ENCODE measurements at places on chromosomes 3 and 15.

DNA sequence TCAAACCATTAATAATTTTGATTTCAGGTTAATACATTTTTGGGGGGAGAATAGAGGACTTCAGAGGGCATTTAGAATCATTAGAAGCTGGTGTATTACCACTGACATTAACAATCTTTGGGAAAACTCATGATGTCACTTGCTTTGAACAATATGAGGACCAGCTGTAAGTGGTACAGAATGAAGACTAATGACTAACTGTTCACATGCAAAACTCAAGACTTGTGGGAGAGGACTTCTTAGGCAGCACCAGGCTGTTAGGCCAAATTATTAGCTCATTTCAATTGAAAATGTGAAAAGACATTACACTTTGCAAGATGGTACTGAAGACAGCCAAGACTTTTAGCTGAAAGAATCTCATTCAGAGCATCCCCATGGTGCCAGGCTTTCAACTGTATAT, 426.2 kb upstream of the ADAMTS9 start:
- no peak for DNase-seq

DNA sequence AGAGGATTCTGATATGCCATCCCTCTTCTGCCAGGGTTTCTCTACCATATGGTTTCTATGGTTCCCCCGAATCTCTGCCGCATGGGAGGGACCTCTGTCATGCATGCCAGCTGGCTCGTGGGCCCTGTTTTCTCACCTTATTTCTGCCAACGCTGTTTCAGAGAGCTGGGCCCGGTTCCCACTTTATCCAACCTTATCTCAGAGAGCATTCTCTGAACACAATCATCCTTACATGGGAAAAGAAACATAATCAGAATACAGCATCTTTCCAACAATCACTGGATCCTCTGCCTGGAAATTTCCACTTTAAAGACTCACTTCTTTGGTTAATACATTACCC, 234.5 kb upstream of the ZBTB20 start:
- no peak for DNase-seq

DNA sequence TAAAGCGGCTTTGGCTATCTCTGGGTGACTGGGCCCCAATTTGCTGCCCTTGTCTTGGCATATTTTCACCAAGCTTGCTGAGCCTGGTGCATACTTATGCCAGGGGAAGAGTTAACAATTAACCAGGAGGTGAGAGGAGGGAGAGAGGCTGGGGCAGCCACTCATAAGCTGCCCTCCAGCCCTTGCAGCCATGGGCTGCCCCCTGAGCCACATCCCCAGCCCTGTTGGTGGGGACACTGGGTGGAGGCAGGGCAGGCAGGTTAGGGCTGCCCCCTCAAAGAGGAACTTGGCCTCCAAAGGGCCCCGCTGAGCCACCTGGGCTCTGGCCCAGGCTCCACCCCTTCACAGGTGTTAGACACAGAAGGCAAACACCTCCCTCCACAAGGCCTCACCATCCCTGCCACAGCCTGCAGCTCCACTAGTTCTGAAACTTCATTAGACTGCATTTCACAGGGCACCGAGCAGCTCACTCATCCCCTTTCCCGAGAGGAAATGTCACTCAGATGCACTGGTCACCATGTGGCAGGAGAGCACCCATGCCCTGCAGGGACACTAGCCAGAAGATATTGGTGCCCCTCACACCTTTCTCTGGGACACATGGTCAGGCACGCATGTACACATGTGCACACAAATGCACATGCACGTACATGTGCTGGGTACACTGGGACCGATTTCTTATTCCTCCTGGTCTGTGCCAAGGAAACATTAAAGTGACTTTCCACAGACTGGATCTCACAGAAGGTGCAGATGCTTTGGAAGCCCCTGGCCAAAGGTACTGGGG, 20.2 kb downstream of the AMOTL2 start:
- peak; percentile 18 for DNase-seq

GRCh38 chr15:96582473-96582872, 252.0 kb downstream of the NR2F2 start:
- DNase-seq: no peak

- no peak for DNase-seq
Measured at GRCh38 chr15:64009798-64010261, 36.5 kb downstream of the DAPK2 start.

DNA sequence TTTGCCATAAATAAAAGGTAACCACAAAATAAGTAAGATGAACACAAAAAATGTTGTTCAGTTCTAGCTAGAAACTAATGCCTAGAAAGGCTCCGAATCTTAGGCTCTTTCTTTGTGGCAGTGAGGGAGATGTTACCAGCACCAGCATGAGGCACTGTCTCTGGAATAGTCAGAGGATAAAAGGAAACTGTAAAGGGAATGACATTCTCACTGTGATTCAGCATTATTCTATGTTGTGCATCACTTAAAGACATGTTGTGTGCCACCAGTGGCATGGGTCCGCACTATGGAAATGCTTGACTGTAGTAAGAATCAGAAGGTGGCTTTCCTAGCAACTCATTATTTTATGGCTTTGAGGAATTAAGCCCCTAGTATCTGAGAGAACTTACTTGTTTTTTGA, 70.8 kb downstream of the SEC22A start:
- DNase-seq: no peak

GRCh38 chr3:56989169-56989976, 71.1 kb upstream of the SPATA12 start:
- no peak for DNase-seq

DNA sequence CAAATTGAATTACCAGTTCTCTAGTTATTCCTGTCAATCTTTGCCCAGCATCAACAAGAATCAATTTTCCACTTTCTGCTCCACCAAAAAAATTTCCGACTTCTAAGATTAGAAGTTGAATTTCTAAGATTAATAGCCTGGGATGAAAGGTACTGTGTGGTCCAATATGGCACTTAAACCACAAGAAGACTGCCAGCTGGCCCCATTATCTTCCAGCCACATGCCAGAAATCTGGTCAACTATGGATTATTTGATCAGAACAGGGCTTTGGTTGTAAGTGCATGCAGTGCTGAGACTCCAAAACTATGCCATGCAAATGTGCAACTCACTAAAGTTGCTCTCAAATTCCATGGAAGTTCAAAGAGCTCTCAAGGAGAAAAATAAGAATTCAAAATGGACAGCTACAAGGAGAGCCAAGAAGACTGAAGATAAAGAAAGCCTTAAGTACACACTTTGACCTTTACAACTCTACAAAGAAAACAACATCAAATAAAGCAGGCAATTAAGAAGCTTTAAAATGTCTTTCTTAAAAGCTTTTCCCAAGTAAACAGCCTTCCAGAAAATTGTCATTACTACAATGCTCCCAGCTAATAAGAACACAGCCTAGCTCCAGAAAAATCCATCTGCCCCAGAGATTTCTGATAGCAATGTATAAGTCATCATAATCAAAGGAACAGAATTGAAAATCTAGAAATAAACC, 64.2 kb downstream of the ST3GAL6 start:
- DNase-seq: no peak

GRCh38 chr3:112639455-112640225, 1.3 kb downstream of the CCDC80 start:
- DNase-seq: no peak

DNA sequence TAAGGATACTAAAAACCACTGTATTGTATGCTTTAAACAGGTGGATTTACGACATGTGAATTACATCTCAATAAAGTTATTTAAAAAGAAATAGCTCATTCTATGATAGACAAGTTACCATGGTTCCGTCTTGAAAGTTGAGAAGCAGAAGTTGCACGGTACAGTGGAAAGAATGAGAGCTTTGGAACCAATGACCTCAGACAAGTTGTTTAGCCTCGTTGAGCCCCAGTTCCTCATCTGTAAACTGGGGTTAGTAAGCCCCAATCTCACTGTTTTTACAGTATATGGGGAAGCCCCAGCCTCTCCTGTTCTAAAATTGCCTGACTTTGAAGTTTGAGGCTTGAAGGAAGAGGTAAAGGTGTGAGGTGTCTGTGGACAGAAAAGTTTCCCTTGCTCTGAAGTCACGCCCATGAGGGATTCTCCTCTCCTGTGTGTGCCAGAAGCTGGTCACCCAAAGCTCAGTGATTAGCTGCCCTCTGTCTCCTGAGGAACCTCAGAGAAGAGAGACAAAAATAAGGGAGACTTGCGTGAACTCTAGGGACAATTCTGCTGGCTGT, 10.0 kb downstream of the CRYGS start:
- no peak for DNase-seq

- no peak for DNase-seq
Measured at GRCh38 chr3:155730843-155731242, 14.0 kb downstream of the PLCH1 start.

- DNase-seq: no peak
Measured at GRCh38 chr3:127216415-127217261, 23.7 kb downstream of the PRR23E start.

DNA sequence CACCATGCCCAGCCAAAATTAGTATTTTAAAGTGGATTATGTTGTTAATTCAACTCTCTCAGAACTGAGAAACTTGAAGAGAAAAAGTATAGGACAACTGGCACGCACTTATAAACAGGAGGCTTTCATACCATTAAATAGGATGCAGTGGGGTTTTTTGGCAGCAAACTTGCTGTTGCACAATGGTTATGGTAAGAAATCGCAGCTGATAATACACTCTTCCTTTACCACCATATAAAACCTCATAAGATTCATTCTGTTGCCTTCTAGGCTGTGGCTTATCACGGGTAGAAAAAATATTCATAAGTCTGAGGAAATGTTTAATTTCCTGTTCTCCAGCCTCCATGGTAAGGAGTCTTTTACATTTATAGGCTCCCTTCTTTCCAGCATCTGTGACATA, 95.3 kb downstream of the TMCO5A start:
- DNase-seq: no peak

DNA sequence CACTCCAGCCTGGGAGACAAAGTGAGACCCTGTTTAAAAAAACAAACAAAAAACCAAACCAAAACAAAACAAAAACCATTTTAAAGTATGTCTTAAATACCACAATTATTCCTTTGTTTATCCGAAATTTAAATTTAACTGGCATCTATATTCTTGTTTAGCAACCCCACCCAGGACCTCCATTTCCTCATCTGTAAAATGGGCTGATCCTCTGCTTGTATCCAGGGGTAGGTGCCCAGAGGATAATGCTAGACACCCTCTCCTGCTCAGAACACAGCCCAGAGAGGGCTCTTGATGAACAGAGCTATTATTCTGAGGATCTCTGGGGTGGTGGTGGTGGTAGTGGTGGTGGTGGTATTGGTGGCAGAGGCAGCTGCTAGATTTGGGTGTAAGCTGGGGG, 9.8 kb downstream of the SH2D7 start:
- no peak for DNase-seq

GRCh38 chr15:44541282-44541958, 4.5 kb downstream of the EIF3J start:
- DNase-seq: no peak

DNA sequence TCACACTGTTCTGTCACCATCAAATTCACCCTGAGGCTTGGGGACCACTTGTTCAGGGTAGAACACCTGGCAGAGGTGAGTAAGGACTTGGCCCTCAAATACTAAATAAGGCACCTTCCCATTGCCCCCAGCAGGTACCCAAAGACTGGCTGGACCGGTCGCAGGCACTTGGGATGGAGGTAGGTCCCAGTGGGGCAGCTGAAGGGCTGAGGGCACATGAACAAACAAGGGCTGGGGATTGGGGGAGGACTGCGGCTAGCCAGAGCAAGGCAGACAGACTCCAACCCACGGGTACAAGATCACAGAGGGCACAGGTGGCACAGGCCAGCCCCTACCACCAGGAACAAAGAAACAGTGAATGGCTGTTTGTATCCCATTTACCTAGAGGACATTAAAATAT, 1.9 kb downstream of the MRPS25 start:
- no peak for DNase-seq

DNA sequence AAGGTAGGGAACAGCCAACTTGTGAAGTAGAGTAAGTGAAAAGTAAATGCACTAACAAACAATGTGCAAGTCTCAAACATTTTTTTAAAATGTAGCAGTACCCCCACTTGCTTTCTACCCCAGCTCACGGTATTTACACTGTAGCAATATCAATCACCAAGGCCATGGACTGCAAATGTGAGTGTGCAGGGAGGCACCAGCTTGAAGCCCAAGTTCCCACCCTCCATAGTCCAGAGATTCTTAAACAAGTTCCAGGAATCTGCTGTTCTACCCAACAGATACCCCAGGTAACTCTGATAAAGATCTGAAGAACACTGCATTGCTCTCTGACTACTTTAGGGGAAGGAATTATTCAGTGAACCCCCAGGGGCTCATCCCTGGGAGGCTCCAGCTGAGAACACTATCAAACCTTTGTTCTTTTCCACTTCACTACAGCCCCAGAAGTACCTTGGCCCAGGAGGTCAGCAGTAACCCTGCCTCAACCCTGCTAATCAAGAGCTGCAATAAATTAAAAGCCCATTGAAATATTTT, 86.1 kb downstream of the FOXP1 start:
- no peak for DNase-seq

GRCh38 chr3:20051123-20051806, 11.0 kb downstream of the KAT2B start:
- DNase-seq: no peak

DNA sequence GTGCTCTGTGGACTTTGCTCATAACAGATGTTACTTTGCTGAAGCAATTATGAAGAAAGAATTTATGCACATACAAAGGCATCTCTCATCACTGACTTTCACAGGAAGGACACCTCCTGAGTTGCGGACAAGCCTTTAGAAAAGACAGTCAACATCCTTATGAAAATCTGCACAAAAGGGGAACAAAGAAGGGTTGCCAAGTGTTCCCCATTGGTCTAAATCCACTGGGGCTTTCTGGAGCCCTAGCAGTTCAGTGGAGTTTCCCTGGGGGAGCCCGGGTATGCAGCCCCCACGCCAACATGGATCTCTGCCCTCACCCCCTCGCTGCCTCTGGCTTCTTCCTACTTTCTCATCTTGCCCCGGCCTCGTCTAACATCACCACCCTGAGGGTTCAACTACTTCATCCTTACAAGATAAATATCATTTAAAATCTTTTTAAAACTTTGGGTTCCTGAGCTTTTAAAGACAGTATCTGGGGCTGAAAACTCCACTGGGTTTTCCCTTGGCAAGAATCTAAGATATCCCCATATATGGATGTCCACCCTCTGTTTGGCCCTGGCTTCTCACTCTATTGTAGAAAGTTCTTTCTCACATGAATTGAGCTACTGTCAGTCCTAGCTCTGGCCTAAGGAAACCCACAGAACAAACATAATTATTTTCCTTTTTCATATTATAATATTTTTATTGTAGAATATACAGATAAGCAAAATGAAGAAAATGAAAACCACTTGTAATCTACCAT, 207.9 kb upstream of the RGMA start:
- DNase-seq: no peak

DNA sequence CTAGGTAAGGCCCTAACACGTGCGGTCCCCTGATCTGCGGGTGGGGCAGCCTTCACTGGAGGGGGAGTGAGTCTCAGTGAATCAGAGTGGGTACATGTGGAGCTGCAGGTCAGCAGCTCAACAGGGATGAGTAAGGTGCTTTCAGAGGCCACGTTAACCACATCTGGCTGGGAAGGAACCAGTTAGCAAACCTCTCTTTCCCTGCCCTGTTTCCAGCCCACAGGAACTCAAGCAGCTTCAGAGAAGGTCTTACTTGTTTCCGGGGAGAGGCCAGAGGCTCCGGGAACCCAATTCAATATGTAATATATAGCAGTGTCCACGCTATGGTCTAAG, 175.3 kb downstream of the XXYLT1 start:
- DNase-seq: no peak

- no peak for DNase-seq
Measured at GRCh38 chr3:188792793-188793192, 379.0 kb upstream of the TPRG1 start.

Measured in 8988T (cell line).